ENCODE measurements at places on chromosomes 4 and X. TPM values are rescaled to one million over a fixed set of nuclear protein-coding genes. Genes with fewer than 3 reads are reported as not detected.
A peak's percentile ranks its signal among the peaks of the same experiment; 100 is the strongest.

DNA sequence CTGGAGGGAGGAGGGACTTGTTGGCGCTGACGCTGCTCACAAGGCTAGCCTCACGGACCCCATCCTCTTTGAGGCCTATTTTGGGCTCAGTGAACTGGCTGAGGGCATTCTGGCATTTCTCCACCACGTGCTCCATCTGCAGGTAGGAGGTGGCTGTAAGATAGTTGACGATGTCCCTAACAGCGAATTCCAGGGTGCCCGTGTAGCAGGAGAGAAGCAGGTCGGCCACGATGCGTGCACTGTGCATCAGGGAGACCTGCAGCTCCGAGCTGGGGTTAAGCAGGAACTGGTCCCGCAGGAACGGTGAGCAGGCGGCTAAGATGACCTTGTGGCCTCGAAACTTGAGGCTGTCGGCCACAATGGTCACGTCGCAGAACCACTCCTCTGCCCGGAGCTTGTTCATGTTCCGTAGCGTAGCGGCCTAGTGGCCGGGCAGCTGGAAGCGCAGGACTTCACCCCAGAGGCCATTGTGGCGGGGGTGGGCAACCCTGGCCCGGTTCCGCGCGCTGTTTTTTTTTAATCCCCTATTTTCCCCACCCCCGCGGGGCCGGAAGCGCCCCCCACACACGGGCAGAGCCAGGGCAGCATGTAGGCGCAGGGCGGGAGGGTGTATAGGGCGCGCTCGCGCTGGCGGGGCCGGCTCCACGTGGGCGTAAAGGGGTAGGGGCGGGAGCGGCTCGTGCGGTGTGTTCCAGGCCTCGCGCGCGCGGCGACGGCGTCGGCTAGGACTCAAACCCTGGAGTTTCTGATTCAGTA is 73.2 kb downstream of the UBE2K start:
- no peak overlapping the region for H3K27ac ChIP-seq
- peak; percentile 33 for DNase-seq
- H3K36me3 ChIP-seq, result no peaks in the 10 kb centered on the region
- H3K4me1 ChIP-seq, result no peaks in the 10 kb centered on the region

- H3K27me3 ChIP-seq, result no peaks in the 10 kb centered on the region
- DNase-seq, result no peak
- no peaks in the 10 kb centered on the region for H3K36me3 ChIP-seq
- no peak overlapping the region for H3K27ac ChIP-seq
- H3K4me1 ChIP-seq, result peaks cover 10% of the 10 kb centered on the region
These were observed 4.3 kb upstream of the ARHGAP10 start for GRCh38 chr4:147727476-147728028.

DNA sequence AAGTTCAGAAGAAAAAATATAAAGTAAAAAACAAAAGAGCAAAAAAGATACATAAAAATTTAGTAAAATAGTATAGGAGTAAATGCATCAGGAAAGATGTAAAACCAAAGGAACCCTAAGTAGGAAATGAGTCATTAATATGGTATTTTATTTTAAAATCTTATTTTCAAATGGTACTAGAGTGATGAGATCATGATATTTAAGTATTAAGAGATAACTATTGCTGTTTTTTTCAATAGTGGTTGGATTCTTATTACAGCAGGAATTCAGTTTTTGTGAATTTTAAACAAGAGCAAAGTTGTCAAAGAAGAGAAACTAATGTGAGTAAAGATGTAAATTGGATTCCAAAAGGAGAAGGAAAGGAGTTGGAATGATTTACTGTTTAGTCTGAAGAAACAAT is 20.0 kb downstream of the EMCN start:
- DNase-seq, result no peak
- no peaks in the 10 kb centered on the region for H3K36me3 ChIP-seq
- no peak overlapping the region for H3K4me3 ChIP-seq
- H3K27ac ChIP-seq, result no peak overlapping the region
- H3K4me1 ChIP-seq, result no peaks in the 10 kb centered on the region

JCHAIN gene
- not detected for total RNA-seq

DNA sequence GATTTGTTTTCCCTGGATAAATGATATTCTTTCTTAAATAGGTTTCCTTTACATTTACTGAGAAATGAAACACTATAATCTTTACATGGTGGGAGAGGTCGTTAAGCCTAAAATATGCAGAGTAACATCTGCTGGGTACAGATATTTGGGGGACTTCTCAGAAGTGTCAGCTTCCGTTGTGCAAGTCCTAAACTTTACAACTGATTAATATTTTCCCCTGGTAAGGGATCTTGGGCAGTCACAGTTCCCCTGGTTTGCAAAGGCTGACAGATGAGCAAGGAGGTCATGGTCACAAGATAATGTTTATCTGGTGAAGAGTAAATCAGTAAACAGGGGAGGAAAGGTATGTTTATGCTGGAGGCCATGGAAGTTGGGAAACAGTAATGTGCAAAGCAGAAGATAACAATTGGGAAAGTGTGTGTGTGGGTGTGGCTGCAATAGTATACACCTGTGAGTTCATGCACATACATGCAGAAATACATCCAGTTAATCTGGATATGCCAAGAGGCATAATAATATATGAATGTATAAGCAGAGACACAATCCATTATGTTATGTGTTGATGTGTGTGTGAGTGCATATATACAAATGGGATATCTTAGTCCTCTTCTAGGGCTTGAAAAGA is 508.2 kb upstream of the FAM241A start:
- no peaks in the 10 kb centered on the region for H3K36me3 ChIP-seq
- no peak overlapping the region for H3K27ac ChIP-seq
- no peaks in the 10 kb centered on the region for H3K27me3 ChIP-seq
- DNase-seq, result no peak
- H3K4me1 ChIP-seq, result no peaks in the 10 kb centered on the region
- H3K4me3 ChIP-seq, result no peak overlapping the region

GRCh38 chr4:103019308-103020124 is at the start of gene SLC9B1:
Gene SLC9B1, minus strand, starts transcription at chr4:103019705. Its CDS starts 27,994 bp downstream, at chr4:102991711.
- peak within 1 kb of the TSS; percentile 62 for H3K4me3 ChIP-seq
- H3K4me1 ChIP-seq, result peaks cover 7% of the 10 kb centered on the region
- H3K36me3 ChIP-seq, result no peaks in the 10 kb centered on the region
- H3K27ac ChIP-seq, result peak within 1 kb of the TSS; percentile 95

SPARCL1 gene
- total RNA-seq, result 138 TPM

DNA sequence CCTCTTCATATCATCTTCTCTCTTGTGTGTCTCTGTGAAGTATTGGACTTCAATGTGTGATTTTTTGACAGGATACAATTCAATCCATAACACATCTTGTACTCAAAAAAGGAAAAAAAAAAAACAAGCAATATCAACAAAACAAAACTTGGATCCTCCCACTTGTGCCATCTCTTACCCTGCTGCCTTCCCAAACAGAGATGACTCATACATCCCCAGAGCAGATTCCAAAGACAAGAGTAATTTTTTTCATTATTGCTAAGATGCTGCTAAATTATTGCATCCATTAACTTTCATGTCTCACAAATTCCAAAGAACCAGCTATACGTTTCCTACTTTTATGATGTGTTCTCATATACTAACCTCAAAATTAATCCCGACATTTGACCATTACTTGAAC is 479.2 kb downstream of the GBA3 start:
- H3K4me1 ChIP-seq, result no peaks in the 10 kb centered on the region
- no peak overlapping the region for H3K27ac ChIP-seq
- H3K36me3 ChIP-seq, result no peaks in the 10 kb centered on the region
- no peak overlapping the region for H3K4me3 ChIP-seq
- DNase-seq, result no peak

DNA sequence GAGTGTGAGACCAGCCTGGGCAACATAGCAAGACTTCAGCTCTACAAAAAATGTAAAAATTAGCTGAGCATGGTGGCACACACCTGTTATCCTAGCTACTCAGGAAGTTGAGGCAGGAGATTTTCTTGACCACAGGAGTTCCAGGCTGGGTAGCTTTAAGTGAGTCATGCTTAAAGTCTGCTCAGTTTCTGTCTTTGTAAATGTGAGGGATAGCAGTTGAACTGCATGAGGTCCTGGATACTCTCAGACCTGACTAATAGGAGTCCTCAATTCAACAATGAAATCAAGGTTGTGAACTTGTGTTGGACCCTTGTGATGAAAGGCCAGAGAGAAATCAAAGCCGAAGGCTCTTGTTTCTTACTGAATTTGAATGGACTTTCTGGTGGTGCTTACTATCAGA is 45.2 kb downstream of the STARD8 start:
- H3K4me3 ChIP-seq, result no peak overlapping the region
- no peak overlapping the region for H3K27ac ChIP-seq
- H3K27me3 ChIP-seq, result no peaks in the 10 kb centered on the region
- DNase-seq, result no peak
- H3K4me1 ChIP-seq, result no peaks in the 10 kb centered on the region

GRCh38 chr4:111937368-111937767 is 207.9 kb upstream of the FAM241A start:
- DNase-seq, result no peak
- H3K4me1 ChIP-seq, result no peaks in the 10 kb centered on the region
- H3K4me3 ChIP-seq, result no peak overlapping the region
- H3K27me3 ChIP-seq, result no peaks in the 10 kb centered on the region
- no peaks in the 10 kb centered on the region for H3K36me3 ChIP-seq

GRCh38 chr4:183838987-183839712 is 66.0 kb upstream of the STOX2 start:
- no peaks in the 10 kb centered on the region for H3K4me1 ChIP-seq
- no peaks in the 10 kb centered on the region for H3K36me3 ChIP-seq
- H3K27ac ChIP-seq, result no peak overlapping the region
- H3K27me3 ChIP-seq, result no peaks in the 10 kb centered on the region

- no peaks in the 10 kb centered on the region for H3K4me1 ChIP-seq
- no peaks in the 10 kb centered on the region for H3K27me3 ChIP-seq
- H3K27ac ChIP-seq, result no peak overlapping the region
- no peaks in the 10 kb centered on the region for H3K36me3 ChIP-seq
- DNase-seq, result no peak
- no peak overlapping the region for H3K4me3 ChIP-seq
These were observed 163.0 kb downstream of the SH3KBP1 start for GRCh38 chrX:19724409-19724808.

DNA sequence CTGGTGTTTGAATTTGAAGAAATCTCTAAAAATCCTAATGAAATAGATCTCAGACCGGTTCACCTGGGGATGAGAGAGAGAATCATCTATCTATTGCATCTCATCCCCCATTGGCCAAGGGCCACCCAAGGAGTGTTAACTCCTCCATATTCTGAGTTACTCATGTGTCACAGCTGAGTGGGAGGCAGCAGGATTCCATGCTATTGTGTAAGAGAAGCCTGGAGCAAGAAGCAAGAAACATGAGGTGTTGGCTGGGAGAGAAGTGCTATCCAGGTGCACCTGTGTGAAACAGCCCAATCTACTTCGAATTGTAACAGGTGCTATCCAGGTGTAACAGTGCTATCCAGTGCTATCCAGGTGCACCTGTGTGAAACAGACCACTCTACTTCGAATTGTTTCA is 150.3 kb upstream of the MAOA start:
- no peak for DNase-seq
- no peaks in the 10 kb centered on the region for H3K36me3 ChIP-seq
- H3K27ac ChIP-seq, result no peak overlapping the region
- no peak overlapping the region for H3K4me3 ChIP-seq
- H3K4me1 ChIP-seq, result no peaks in the 10 kb centered on the region

DNA sequence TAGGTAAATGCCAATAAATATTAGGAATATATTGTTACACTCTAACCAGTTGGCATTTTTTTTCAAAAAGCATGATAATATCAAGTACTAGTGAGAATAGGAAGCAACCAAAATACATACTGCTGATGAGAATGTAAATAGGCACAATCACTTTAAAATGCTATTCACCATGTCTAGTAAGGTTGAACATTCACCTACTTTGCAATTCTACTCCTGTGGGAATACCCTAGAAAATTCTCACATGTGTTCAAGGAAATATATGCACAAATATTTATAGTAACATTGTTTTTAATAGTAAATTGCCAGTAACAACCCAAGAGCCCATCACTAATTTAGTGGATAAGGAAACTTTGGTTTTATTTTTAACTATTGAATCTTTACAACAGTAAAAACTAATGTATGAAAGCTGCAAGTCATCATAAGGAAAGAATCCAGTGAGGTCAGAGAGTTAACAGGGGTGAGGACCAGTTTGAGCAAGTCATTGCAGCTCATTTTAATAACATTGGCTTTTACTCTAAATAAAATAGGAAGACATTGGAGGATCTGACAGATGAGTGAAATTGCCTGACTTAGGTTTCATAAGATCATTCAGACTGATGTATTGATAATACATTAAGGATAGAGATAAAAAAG is 23.6 kb downstream of the FSTL5 start:
- H3K27me3 ChIP-seq, result no peaks in the 10 kb centered on the region
- no peak overlapping the region for H3K27ac ChIP-seq
- H3K4me3 ChIP-seq, result no peak overlapping the region
- H3K4me1 ChIP-seq, result no peaks in the 10 kb centered on the region
- H3K36me3 ChIP-seq, result no peaks in the 10 kb centered on the region
- DNase-seq, result no peak

GSX2 gene
- total RNA-seq, result 1.8 TPM

GRCh38 chrX:50874876-50875275 is 35.7 kb upstream of the BMP15 start:
- no peak for DNase-seq
- H3K4me3 ChIP-seq, result no peak overlapping the region
- no peaks in the 10 kb centered on the region for H3K36me3 ChIP-seq

NRK gene
- 4.5 TPM for total RNA-seq

GPR143 gene
- total RNA-seq, result 2.7 TPM

- H3K4me3 ChIP-seq, result no peak overlapping the region
- H3K36me3 ChIP-seq, result no peaks in the 10 kb centered on the region
- H3K27me3 ChIP-seq, result no peaks in the 10 kb centered on the region
- peak; percentile 59 for DNase-seq
- no peak overlapping the region for H3K27ac ChIP-seq
These were observed 2.2 kb downstream of the SPP1 start for GRCh38 chr4:87977521-87978278.

- H3K4me3 ChIP-seq, result no peak overlapping the region
- no peak for DNase-seq
- no peaks in the 10 kb centered on the region for H3K36me3 ChIP-seq
- no peaks in the 10 kb centered on the region for H3K27me3 ChIP-seq
These were observed 20.5 kb downstream of the PDLIM5 start for GRCh38 chr4:94472056-94472826.

KDR gene
- total RNA-seq, result 7.9 TPM

Data from testis (tissue), 5 donors.